ENCODE measurements at places on chromosomes 6 and 20.

GRCh38 chr6:84258866-84259265 lies 31.4 kb upstream of the CEP162 start:
- DNase-seq = no peak

DNA sequence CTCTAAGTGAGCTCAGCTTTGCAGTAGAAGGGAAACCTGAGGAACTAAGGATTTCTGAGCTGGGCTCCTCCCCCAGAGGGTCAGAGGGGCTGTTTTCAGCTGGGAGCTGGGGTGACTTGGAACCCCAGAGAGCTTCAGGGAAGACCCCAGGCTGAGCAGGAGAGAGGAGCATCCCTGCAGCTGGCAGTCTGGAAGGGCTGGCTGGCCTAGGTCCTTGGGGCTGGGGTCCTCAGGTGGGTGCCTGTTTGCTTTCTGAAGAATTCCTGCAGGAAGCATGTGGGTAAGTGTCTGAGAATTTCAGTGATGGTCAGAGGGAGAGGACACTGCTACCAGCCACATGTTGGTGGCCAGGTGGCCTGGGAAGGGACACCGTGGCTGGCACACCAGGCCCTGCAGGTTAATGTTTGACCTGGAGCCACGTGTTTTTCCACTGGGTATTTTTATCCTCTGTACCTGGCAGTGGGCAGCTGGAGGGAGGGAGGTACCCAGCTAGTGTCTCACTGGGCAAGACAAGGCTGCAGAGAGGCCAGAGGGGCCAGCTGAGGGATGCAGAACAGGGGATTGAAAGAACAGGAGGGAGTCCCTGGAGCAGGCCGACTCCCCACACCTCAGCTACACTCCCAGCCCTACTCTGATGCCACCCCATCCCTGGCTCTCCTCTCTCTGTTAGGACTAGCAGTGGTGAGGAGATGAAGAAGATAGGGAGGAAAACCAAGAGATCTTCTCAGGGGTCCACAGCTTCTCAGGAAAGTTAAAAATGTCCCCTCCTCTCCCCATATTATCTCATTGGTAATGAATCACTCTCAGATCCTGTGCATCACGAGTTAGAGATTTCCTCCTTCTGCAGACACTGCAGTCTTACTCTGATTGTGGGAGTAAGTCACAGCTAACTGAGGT lies 143.6 kb downstream of the VEGFA start:
- DNase-seq = no peak

DNA sequence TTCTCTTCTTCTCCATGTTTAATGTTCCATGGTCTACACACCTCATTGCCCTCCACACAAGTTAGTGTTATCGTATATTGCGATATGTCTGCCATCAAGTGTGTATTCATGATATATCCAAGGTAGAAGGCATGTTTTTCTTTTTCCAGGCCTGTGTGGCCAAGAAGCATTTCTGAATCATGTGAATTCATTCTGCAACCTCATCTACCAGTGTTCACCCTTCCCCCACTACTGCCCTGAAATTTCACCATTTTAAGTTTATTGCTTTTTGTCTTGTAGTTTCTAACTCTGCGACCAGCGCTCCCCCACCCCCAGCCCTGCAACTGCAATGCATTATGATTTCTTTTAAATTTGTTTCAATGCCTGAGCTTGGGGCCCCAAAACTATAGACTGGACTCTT lies 618.0 kb upstream of the FLRT3 start:
- no peak for DNase-seq

DNA sequence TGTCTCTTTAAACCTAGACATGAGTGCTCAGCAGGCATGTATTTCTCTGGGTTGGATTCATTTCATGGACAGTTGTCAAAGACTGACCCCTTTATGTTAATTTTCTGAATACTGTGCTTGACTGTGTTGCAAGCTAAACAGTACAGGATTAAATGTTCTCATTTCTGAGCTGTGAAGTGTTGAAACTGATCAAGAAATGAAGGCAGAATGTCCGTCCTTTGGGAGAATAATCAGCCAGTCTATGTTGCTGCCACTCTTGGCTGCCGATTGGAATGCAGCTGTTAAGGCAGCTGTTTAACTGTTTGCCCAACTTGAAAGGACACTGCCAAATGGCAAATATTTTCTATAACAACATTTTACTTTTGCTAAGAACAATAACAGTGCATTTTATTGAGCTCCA lies 87.3 kb downstream of the CEP57L1 start:
- no peak for DNase-seq

- no peak for DNase-seq
Observed at GRCh38 chr6:149012040-149012545, 265.3 kb downstream of the UST start.

DNA sequence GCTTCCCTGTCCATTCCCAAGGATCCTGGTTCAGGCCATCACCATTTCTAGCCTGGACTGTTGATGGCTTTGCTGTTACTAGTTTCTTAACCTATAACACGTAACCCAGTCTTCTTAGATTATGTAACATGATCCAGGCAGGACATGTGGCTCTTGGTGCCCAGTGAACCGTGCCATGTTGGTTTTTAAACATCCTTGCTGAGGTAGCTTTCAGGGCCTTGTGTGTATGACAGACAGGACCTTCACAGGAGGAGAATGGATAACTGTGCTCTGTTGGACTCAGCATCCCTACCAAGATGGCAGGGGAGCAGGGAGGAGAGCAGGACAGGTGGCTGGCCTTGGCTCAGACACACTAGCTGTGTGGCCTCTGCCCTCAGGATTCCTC lies 46.8 kb downstream of the PANK2 start:
- DNase-seq = no peak

- DNase-seq = no peak
Observed at GRCh38 chr6:128074567-128074966, 173.7 kb upstream of the THEMIS start.

- DNase-seq = no peak
Observed at GRCh38 chr6:23712756-23713155, 413.3 kb upstream of the NRSN1 start.

- no peak for DNase-seq
Observed at GRCh38 chr20:11271920-11272594, 598.3 kb upstream of the JAG1 start.

- DNase-seq = no peak
Observed at GRCh38 chr6:105493736-105494135, 90.9 kb upstream of the PREP start.

DNA sequence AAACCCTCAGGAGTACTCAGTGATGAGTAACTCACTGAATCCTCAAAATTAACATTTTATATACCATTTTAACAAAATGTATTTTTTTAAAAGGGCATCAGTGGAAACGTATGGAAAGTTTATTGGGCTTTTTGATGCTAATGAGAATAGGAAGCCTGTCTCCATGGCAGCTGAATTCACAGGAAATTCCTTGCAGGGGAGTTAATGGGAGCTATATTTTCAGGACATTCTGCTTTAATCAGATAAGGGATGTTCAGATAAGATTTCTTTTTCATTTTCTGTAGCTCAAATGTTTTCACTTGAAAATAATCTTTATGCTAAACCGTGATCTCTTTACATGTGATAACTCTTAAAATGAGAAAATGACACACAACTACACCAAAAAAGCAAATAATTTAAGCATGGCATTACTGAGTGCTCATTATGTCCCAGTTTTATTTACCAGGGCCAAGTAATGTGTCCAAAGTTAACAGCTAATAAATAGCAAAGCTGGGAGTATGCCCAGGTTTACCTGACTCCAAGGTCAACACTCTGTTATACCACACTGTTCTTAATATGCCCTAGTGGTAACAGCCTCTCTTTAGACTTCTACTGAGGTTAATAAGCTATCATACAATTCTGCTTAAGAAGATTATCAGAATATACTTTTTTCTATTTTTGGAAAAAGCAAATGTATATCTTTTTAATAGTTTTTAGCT lies 348.1 kb downstream of the GRIK2 start:
- no peak for DNase-seq
